T-helper 1 cell (primary cell): ENCODE measurements at places on chromosomes 2 and 18.

GRCh38 chr2:217362710-217363109, 502.8 kb upstream of the TNP1 start:
- no peak for DNase-seq

- DNase-seq: no peak
Observed at GRCh38 chr2:239222312-239222660, 178.5 kb downstream of the HDAC4 start.

DNA sequence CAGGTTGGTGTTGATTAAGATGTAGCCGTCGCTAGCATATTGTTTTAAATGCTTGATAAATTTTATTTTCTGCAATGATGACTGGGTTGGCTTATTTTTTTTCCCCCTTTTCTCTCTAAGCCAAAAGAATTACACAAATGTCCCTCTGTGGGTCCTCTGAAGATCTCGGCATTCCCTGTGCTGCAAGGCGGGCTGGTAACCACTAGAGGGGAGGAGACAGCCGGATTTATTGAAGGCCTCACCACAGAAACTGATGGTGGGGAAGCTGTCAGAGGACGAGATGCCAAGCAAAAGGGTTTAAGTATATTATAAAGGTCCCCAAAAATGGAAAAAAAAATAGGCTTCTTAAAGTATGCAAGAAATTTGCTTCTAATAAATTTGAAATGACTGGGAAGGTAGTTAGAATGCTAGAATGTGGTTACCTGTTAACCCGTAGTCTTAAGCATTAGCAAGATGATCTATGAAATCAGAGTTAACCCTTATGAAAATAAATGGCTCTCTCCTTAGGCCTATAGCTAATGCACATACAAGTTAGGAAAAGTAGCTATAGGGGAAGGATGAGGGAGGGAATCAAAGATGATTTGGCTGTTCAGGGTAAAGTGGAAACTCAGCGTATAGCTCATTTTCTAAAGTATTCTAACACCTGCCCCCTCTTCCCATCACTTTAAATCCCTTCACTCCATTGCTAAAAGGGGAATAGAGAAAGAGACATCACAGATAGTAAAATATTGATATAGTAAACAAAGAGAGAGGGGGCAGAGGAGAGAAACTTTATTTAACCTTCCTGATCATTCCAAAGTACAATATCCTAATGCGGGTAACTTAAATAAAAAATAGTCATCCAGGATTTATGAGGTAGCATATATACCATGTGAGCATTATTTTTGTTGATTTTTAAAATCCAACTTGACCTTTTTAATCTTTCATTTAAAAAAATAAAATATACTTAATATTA, 894.5 kb upstream of the POU3F3 start:
- DNase-seq: no peak

GRCh38 chr2:113136828-113137775, 9.7 kb downstream of the IL1RN start:
- peak; percentile 46 for DNase-seq

DNA sequence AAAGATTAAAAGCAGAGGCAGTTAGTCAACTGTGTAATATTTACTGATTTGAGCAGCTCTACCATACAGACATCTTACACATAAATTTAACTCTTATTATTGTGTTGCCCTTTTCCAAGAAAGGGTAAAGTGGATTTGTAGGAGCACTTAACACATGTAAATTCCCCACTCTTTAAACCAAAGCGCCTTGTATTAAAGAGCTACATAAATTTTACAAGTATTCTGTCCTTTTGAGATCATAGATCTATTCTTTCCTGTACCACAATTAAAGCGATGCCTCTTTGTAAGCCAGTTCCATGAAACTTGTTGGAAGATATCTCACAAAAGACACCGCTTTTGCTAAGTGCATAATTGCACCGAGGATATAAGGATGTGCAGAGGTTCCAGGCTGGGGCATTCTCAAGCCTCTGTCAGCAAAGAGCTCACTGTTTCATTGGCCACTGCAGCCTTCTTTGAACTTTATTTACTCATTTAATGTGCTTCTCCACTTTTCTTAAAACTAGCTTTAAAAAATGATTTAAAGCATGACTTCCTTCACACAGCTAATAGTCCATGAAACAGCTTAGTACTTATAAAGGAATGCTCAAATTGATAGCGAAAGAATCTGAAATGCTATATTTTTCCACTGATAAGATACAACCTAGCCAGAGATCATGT, 520.0 kb upstream of the TCF4 start:
- no peak for DNase-seq

DNA sequence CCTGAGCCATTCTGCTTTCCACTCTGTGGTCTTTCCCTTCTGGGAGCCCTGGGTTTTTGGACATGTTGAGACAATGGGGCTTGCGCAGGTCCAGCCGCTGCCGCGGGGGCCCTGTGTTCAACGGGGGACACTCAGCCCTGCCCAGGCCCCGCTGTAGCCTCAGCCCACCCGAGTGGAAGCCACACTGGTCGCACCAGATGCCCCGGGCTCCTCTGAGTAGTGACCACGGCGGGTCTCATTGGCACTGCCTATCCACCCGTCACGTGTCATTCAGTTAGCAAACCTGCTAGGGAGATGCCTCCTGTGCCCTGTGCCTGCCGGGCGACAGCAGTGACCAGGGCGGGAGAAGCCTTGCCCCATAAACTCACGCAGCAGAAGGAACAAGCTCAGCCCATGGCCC, 19.1 kb downstream of the D2HGDH start:
- no peak for DNase-seq

GRCh38 chr18:23735021-23735464, 45.8 kb downstream of the LAMA3 start:
- DNase-seq: no peak

GRCh38 chr2:974502-974901, 23.9 kb downstream of the SNTG2 start:
- DNase-seq: no peak

DNA sequence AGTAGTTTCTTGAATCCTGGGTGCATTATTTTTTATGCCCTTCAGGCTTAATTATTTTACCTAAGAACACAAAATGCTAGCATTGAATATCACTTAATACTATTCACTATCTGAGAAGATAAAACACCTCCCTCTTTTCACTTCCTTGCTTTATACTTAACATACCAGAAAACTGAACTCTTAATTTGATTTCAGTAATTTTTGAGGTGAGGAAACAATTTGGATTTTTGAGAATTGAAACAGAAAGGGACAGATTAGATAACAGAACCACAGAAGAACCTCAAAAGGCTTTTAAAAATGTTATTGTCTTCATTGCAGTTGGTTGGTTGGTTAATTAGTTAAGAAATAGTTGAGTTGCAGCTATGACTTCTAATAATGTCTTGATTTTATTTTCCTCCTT, 69.5 kb downstream of the GPD2 start:
- DNase-seq: no peak

- DNase-seq: no peak
Observed at GRCh38 chr2:196951973-196952372, 25.5 kb upstream of the PGAP1 start.
